GM12891 (cell line): ENCODE measurements at places on chromosomes 2 and 18.
A peak's percentile ranks its signal among the peaks of the same experiment; 100 is the strongest.

- DNase-seq: no peak
Observed at GRCh38 chr2:222523783-222524544, 99.6 kb downstream of the SGPP2 start.

DNA sequence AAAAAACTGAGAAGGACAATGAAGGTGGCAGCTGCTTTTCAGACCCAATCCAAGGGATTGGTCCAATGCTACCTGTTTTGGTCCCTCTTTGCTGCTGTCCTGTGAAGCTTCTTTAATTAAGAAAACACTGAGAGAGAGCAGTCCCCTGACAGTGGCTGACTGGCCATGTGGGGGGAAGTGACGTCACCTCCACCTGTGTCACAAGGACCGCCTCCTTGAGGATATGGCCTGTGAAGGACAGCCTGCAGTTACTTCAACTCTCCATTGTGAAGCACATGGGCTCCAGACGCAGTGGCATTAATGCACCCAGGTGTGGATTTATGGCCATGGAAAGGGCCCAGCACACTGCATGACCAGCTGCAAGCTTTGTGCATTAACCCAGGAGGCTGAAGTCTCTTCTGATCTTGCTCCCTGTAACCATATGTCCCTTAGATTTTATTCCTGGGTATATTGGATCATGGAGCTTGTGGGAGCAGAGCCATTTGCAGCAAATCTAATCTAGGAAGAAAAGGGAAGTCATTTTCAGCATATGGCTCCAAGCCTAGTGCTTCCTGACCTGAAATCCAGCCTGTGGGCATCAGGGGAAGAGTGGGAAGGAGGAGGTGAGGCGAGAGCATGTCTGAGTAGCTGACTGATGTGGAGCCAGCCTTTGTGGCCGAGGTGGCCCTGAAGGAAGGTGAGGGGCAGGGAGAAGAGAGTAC is 32.2 kb downstream of the KIF5C start:
- no peak for DNase-seq

DNA sequence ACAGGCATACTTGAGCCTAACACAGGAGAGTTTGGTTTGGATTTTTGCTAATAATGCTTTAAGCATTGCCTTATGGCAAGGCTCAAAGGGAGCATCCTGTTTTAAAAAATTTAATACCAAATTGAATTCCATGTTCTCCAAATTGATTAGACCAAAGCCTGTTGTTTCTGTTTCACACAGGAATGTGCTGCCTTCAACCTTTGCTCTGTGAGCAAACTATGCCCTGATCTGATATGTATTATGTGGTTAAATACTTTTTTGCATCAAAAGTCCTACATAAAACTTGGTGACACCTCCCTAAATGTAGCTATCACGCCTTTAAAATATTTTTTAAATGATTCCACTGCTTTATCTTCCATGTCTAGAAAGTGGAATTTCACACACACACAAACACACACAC is 691.4 kb downstream of the CPS1 start:
- DNase-seq: no peak

DNA sequence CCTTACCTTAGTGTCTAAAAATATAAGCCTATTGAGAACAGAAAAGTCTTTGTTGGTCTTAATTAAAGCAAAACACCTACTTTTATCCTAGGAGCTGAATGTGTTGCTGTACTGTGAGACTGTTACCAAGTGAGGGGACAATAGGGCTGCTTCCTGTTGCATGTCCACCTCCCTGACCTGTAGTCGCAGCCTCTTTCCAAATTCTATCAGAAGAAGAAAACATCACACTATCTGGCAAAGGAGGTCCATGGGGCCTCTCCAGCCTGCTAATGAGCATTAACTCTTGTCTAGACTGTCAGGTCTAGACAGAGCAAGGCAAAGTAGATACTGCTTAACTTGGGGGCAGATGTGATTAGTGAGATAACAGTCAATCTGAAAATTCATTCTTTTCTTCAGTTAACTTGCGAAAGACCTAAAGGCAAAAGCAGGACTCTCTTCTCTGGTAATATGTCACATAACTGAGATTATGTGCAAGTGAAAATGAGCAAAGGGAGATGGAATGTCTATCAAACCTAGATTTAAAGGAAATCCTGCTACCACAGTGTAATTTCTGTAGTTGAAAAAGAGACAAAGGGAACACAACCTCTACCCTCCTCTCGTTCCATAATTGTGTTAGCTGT is 66.9 kb downstream of the CDH20 start:
- DNase-seq: no peak

- no peak for DNase-seq
Observed at GRCh38 chr18:43181711-43182110, 66.2 kb upstream of the RIT2 start.

- peak; percentile 5 for DNase-seq
Observed at GRCh38 chr2:138373993-138374408, 127.6 kb upstream of the SPOPL start.

GRCh38 chr2:79832511-79833234 is 319.8 kb downstream of the CTNNA2 start:
- DNase-seq: no peak

DNA sequence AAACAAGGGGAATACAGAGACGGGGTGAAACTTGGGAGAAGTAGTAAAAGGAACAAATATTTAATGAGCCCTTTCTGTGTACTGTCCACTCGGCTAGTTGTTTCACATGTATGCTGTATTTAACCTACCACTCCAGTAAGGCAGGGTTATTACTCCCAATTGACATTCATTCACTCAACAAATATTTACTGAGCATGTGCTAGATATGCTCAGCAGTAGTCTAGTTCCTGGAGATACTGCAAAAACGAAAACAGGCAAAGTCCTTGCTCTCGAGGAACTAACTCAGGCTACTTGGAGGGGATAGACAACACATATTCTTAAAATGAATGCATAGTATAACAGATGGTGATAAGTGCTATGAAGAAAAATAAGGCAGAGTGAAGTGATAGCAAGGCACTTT is 207.3 kb downstream of the SS18 start:
- no peak for DNase-seq

GRCh38 chr2:118492335-118492734 is 355.1 kb downstream of the EN1 start:
- DNase-seq: no peak

GRCh38 chr2:147810883-147811765 is 33.7 kb upstream of the ACVR2A start:
- no peak for DNase-seq

DNA sequence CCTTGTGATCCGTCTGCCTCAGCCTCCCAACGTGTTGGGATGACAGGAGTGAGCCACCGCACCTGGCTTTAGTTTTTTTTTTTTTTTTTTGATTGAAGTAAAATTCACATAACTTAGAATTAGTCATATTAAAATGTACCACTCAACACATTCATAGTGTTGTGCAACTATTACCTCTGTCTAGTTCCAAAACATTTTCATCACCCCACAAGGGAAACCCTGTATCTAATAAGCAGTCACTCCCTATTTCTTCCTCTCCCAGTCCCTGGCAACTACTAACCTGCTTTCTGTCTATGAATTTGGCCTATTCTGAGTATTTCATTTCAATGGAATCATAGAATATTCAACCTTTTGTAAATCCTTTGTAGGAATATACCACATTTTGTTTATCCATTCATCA is 123.9 kb upstream of the FAM117B start:
- DNase-seq: no peak

DNA sequence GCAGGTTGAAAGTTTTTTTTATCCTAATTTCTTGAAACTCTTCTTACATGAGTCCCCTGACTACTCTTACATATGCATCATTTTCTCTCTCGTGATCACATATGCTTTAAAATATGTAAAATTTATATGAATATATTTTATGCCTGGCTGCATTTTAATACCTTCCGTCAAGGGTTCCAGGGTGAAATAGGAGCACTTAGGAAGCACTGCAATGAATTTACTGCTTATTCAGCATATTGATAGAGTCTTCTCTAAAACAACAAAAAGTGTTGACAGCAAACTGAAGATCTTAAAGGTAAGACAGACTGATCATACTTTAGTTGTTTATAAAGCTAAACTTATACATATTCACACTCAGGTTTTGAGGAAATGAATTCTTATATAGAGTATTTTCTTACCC is 1191.6 kb upstream of the CRIM1 start:
- DNase-seq: no peak
